ENCODE measurements at places on chromosomes 11 and 22. TPM values are rescaled to one million over a fixed set of nuclear protein-coding genes. Genes with fewer than 3 reads are reported as not detected.

DNA sequence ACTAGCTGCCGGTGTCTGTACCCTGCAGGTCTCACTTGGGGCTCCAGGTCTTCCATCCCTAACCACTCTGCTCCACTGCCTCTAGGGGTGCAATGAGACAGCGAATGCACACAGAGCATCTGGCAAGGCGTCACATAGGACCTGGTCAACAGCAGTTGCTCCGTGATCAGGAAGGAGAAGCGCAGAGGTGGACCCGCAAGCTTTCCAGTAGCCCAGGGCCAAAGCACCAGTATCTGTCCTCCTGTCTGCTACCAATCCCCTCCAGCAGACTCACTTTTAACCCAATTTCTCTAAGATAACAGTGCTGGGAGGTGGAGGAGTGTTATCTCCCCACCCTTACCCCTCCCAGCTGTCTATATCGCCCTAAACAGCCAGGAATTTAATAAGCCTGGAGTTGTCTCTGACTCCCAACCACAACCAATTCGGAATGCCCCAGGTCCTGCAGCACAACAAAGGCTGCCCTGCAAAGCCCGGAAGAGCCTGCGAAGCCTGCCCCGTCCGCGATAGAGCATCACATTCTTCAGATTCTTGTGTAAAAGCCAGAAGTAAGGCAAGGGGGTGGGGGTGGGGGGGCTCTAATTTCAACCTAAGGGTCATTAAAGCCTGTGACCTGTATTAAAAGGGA lies 19.3 kb downstream of the MYH9 start:
- no peak for DNase-seq

Gene NOX4
- total RNA-seq: 8.4 TPM

Gene SYTL2
- 7.0 TPM for total RNA-seq

Gene FIBIN
- total RNA-seq: 7.8 TPM

- DNase-seq: no peak
Measured at GRCh38 chr11:27239305-27239942, 123.6 kb downstream of the CCDC34 start.

DNA sequence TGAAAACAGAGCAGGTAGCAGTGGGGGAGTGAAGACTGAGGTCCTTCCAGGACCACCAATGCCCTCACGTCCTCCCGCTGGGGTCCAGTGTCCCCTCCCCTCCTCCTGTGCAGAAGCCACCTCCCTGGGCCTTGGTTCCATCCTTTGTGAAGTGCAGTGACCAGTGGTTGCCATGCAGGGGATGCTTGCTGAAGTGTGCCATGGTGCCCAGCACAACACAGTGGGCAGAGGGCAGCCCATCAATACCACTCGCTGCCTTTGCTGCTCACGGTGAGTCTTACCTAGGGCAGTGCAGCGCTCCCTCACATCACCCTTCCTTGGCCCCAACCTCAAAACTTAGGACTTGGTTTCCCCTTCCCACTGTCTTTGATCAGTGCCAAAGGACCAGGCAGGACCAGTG lies 12.9 kb downstream of the MYEOV start:
- no peak for DNase-seq

Data from occipital lobe (tissue), 3 donors.